ENCODE measurements at places on chromosomes 1 and 21.
A peak's percentile ranks its signal among the peaks of the same experiment; 100 is the strongest.

DNA sequence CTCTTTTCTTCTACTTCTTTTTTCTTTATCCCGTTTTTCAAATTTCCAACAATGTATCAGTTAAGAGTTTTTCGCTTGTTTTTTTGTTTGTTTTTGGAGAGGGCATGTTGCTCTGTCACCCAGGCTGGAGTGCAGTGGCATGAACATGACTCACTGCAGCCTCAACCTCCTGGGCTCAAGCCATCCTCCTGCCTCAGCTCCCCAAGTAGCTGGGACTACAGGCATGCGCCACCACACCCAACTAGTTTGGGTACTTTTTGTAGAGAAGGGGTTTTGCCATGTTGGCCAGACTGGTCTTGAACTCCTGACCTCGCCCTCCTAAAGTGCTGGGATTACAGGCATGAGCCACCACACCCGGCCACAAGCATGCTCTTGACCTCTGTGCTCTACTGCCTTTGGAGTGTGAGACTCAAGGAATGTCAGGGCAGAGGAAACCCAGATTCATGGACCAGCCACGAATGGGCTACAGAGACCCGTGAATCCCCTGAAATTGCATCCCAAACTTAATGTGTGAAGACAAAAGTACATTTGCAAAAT, 65.1 kb upstream of the HSD17B7 start:
- DNase-seq, result no peak

DNA sequence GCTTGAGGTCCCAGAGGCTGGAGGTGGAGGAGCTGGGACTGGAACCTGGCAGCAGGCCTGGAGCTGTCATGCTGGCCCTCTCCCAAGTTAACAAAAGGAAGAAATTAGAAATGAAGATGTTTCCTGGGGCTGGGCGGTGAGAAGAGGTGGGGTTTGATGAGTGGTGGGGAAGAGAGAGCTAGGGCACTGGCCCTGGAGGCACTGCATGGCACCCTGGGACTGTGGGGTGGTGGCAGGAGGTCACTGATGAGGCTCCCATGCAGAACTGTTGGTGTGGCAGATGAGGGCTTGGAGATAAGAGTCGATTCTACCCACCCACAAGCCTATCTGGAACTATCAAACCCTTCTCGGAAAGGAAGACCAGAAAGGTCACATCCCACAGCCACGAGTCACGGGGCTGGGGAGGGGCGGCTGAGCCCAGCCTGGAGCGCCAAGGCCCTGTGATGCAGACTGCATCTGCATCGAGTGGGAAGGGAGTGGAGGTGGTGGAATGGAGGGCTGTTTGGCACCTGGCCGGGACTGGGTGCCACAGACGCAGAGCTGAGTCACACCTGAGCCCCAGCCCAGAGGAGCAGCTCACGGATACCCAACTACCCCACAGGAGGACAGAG, 29.4 kb downstream of the MRPL37 start:
- no peak for DNase-seq

- DNase-seq, result no peak
Observed at GRCh38 chr1:154910851-154911250, 25.7 kb downstream of the PMVK start.

DNA sequence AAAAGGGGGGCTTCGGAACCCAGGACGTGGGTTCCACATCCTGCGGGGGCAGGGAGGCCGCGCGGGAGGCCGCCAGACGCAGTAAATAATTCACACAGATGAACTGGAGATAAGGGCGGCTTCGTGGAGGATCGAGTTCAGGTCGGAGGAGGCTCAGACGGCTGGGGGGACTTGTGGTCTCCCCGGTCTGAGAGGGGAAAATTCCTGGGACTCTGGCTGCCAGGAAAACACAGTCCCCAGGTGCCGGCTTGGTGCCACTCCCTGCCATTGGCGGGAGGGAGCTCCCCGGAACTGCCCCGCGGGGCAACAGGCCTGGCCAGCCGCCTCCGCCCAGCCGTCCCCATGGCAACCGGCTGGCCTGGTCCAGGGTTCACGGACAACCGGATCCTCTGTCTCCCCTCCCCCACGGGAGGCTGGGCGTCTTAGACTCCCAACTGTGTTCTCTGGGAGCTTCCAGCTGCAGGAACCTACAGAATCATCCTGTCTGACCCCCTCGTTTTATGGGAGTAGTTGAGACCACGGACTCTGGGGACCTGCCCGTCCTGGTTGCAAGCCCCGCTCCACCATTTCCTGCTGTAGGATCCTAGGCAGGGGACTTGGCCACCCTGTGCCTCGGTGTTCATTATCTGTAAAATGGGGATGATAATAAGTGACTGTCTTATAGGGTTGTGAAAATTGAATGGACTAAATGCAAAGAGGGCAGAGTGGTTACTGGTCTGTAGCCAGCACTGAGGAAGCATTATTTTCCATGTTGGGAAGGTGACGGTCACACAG, 9.6 kb downstream of the CAMK2N1 start:
- DNase-seq, result no peak

- no peak for DNase-seq
Observed at GRCh38 chr1:201666102-201666501, 127.2 kb downstream of the NAV1 start.

- DNase-seq, result no peak
Observed at GRCh38 chr1:246184503-246184902, 322.6 kb downstream of the SMYD3 start.

GRCh38 chr1:220748089-220748934, at the start of gene MTARC2:
Gene MTARC2, plus strand, starts transcription at chr1:220748322. Its CDS starts 210 bp downstream, at chr1:220748532.
- no peak for DNase-seq

DNA sequence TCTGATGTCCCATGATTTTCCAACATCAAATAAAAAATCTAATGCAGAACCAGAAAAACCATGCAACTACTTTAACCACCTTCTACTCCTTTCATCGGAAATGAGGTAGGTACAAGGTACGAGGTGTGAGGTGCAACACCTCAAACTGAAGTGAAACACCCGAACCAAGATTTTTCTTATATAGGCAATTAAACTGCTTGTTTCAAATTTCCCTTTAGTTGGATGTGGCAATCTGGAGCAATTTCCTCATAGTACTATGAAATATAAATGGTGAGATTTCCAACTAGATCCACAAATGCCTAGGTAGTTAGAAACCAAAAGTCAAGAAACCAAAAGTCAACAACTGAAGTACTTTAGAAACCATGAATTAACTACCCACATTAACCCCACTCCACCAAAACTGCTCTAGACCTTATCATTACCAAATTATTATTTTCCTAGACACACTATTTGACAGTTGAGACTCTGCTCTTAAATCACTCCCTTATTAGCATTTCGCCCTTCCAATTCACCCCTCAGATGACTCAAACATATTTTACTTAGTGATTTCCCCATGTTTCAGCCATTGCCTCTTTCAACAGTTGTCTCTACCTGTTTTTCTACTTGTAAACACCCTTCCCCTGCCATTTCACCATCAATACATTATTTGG, 37.8 kb downstream of the FUBP1 start:
- no peak for DNase-seq

DNA sequence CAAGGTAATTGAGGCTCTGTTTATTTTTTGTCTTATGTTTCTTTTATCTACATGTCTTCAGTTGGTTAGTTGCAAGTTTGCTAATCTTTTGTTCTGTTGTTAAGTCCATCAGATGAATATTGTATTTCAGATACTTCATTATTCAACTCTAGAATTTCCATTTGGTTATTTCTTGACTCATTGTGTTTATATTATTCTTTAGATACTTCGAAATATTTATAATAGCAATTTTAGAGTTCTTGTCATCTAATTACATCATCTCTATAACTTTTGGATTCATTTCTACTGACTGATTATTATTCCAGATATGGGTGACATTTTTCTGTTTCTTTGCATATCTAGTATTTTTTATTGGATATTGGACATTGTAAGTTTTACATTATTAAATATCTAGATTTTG, 405.6 kb downstream of the PLPP3 start:
- no peak for DNase-seq

DNA sequence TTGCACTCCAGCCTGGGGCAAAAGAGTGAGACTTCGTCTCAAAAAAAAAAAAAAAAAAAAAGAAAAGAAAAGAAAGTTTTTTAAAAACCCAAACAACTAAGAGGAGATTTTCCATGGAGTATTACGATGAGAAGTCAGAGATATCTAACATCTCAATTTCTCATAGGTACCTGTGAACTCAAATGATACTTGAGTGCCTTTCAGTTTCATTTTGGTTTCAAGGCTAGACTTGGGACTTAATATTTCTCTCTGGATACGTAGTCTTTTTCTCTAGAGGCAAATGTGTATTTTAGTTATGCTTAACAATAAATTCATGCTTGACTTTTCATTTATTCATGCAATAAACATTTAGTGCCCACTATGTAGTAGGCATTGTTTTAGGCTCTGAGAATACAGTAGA, 15.0 kb downstream of the ZYG11B start:
- DNase-seq, result no peak

DNA sequence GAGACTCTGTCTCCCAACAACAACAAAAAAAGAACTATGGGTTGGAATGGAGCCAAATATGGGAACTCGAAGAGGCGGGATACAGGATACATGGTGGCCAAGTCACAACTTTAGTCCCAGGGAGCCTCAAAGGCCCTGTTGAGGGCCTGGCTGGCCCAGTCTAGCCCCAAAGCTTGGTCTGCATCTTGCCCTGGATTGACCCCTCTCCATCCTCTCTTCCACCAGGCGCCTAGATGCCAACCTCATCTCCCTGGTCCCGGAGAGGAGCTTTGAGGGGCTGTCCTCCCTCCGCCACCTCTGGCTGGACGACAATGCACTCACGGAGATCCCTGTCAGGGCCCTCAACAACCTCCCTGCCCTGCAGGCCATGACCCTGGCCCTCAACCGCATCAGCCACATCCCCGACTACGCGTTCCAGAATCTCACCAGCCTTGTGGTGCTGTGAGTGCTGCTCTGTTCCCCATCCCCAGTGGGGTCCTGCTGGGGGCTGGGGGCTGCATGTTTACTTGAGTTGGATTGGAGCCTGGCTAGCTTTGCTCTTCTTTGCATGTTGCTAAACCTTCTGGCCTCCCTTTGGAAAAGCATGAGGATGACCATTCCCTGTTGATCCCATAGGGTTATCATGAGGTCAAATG, 65.5 kb downstream of the UBE2T start:
- no peak for DNase-seq

- no peak for DNase-seq
Observed at GRCh38 chr1:47751193-47751592, 246.0 kb downstream of the TRABD2B start.

GRCh38 chr1:28062806-28063205, 25.6 kb downstream of the EYA3 start:
- DNase-seq, result no peak

DNA sequence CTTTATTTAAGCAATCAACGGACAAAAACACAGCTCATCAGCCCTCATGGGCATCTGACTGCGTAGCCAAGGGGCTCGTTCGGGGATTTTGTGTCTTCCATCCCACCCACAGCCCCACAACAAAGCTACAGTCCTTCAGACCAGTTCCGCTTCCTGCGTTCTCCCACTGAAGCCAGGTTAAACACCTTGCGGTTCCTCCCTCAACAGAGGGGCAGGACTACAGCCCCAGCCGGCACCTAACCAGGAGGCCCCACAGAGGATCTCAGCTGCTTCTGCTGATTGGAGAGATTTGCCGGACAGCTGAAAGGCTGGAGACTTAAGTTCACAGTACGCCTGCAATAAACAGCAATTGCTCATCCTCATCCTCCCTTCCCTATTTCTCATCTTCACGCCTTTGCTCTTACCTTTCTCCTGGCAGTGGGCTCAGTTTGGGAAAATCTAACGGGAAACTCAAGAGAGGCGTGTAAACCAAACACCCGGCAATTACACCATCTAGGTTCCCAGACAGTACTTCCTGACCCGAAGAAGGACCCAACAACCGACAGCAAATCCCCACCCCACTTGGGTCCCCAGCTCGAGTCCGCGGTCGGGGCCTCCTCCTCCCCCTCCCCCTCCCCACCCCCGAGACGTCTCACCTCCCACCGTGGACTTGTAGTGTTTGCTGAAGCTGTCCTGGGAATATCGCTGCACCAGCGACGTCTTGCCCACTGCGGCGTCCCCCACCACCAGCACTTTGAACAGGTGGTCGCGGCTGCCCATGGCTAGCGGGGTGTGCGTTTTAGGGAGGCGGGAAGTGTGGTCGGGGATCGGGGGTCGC, 876 bp downstream of the RAB29 start:
- DNase-seq, result peak; percentile 27

DNA sequence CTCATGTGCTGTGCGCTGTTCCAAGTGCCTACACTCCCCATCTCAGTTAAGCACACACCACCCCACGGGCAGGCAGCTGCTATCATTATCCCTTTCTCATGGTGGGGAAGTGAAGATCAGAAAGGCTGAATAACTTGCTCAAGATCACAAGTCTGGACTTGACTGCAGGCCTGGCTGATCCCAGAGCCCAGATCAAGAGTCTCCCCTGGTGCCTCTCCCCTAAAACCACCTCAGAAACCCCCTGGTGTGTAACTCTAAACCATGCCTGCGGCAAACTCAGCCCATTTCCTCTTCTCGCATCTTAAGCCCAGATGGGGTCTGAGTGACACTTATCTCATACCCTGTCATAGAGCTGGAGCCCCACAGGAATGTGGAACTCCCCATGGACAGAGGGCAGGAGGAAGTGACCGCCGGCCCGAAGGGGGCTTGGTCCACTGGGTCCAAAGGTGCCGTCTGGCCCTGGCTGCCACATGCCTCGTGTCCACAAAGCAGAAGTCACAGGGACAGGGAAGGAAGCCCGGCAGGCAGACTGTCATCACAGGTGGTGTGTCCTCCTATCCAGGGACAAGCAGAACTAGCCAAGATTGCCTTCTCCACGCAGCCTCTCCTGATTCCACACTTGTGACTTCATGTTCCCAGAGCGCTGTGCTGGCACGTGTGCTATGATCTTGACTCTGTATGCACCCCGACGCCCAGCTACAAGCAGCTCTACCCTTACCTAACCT, 92.1 kb downstream of the SYF2 start:
- no peak for DNase-seq

DNA sequence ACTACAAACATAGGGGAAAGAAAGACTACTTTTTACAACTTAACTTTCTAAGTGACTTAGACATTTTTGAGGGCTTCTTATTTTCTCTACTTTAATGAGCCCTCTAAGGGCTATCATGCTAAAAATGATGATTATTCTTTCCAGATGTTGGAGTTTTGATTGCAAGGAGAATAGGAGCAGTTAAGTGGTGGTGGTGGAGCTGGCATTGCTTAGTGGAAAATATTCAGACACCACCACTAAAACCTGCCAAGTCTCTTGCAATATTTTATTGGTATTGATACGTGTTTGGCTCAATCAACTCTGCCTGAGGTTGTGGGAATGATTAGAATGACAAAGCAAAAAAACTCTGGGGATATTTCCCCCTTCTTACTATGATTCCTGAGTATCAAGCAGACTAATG, 82.6 kb upstream of the PTGFR start:
- DNase-seq, result no peak

GRCh38 chr1:246761396-246761795, 37.2 kb downstream of the SCCPDH start:
- no peak for DNase-seq

DNA sequence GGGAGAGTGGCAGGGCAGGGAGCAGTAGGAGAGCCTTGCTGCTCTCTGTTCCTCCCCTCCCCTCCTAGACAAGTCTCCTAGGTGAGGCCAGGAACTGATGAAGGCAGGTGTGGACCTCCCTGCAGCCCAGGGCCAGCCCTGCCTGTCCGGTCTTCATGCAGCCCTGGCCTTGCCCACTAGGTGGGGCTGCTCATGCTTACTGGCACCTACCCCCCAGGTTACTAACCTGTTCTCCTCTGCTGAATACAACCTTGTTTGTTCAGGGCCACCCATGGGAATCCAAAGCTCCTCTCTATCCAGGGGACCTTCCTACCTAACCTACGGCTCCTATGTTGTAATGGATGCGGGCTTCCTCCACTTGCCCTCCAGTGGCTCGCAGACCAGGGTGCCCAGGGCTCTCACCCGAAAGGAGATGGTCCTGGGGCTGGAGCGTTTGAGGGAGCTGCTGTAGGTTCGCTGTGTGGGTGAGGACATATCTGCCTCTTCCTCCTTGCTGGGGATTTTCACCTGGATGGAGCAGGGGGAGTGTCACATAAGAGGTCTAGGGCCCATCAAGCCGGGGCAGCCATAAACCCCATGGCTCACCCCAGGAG, 7.9 kb upstream of the TNNT2 start:
- no peak for DNase-seq
